Brain microvascular endothelial cell (primary cell): ENCODE measurements at places on chromosomes 2 and 18.

GRCh38 chr2:53177327-53177726, 590.3 kb upstream of the CHAC2 start:
- no peak for DNase-seq

DNA sequence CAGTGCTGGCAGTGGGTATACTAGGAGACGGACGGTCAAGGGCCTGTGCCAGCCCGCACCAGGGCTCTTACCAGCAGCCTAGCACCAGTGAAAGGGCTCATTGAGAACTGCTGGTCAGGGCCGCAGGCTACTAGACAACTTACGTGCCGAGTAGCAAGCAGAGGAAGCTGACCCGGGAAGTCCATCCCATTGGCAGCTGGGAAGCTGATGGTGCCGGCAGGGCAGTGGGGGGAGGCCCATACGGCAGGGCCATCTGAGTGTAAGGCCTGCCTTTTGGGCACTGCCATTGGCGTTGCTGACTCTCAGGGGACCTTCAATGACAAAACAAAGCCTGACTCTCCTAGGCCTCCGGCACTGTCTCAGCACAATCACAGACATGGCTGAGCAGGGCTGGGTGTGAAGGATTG, 20.6 kb downstream of the EFR3B start:
- DNase-seq = no peak

- DNase-seq = peak; percentile 43
These were observed 33.6 kb downstream of the PLCL1 start for GRCh38 chr2:197838036-197838435.

DNA sequence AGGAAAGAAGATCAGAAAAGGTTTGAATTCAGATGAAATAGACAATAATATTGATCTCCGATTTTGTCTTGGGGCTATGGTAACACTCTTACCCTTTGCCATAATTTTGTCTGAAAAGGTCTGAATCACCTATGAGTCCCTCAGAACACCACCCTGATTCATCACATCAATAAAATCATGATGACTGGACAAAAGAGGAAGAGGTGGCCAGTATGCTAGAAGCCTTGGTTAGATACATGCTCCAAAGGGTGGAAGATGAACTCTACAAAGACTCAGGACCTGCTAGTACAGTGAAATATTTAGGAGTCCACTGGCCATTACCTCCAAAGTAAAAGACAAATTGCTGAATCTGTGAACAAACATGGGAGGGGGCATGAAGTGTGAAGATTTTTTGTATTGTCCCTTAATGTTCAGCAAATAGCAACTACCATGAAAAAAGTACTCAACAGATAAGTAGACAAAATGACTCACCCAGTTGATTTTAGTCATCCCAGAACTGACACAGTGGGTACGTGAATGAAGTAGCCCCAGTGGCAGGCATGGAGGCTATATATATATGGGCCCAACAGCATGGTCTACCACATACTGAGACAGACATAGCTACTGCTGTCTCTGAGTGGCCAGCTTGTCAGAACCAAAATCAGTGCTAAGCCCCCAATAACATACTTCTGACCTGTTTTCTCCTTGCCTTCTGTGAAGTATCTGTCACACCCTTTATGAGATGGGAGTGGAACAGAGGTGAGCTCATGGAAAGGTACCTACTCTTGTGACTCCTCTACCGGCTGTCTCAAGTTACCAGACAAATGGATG, 36.5 kb upstream of the GLS start:
- DNase-seq = peak; percentile 73

GRCh38 chr2:112273349-112273748, 2.0 kb upstream of the ZC3H6 start:
- DNase-seq = no peak

GRCh38 chr18:75926811-75927210, 499.3 kb upstream of the SMIM21 start:
- DNase-seq = no peak

GRCh38 chr2:221571551-221572218, 419 bp downstream of the EPHA4 start:
- DNase-seq = peak; percentile 32

GRCh38 chr18:55415258-55415871, 172.6 kb downstream of the TCF4 start:
- peak; percentile 82 for DNase-seq

DNA sequence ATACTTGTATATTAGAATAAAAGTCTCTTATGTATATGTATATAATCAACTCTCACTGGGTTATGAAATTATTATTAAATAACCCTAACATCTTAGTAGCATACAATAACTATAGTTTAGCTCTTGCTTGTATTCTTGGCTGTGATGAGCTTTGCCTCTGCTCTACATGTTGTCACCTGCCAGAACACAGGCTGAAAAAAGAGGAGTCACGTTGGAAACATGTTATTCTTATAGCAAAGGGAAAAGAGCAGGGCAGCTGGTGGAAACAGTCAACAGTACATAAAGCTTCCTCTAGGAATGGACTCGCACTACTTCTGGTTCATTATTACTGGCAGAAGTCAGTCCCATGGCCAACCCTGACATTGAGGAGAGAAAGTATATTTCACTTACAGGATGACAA, 362.0 kb upstream of the KYNU start:
- DNase-seq = no peak

DNA sequence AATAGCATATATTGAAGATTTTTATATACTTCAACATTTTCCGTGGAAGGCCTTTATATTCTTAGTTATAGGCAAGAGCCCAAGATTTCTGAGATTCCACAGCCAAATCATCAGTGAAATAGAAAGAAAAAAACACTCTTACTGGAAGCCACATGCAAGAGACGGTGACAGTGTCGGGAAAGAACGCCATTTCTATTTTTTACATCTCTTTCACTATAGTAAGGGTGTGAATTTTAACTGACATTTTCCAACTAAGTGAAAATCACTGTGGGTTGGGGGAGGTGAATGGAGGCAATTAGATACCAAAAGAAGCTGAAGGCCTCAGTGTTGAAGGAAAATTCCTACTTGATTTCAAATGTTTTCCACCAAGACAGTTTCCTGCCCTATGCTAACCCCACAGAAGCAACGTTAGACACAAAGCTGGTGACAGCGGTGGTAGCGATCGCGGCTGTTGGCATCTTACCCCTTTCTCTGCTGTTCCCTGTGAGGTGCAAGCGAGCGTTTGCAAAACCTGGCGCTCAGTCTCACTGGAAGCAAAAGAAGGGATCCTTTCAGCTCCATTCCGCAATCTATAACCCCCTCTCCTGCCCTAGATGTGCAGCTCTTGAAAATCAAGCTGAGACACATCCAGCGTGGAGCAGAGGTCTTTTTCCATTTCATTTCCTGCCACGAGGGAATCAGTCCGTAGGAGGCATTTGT, 20.0 kb downstream of the ID2 start:
- no peak for DNase-seq

DNA sequence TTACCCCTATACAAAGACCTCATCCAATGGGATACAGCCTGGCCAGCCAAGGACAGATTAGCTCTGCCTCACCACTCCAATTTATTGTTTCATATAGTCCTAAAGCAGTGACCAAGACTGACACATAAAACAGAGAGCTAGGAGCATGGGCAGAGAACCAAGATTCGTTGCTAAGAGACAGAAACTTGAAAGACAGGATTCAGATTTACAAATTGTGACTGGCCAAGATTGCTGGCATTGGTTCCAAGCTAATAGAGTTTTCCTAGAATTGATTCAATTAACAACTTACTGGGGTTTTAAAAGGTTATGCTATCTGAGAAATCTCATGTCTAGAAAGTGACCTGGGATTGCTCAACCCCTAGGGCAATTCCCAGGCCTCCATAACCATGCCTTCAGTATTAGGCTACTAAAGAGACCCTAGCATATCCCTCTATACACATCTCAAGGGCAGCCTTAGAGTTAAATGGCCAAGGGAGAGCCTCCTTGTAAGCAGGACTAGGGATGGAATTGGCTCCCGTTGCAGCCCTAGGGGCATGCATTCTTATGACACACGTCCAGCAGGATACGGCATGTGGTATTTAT, 75.6 kb downstream of the ICOS start:
- DNase-seq = no peak

DNA sequence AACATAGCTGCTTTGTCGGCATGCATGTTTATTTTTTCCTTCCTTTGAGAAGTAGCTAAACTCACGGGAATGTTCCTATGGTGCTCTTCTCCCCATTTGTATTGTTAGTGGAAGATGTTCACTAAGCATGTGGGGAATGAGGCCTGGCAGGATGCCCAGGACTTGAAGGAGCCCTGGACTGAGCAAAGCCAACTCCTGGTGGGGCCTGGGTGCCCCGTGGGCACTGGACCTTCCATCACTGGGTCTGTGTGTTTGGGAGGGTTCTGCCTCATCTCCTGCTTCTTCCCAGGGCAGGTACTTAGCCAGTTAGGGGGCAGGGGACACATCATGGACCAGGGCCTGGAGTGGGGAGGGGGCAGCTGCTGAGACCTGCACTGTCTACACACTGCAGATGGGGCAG, 49.3 kb downstream of the ACAA2 start:
- DNase-seq = peak; percentile 27

- no peak for DNase-seq
These were observed 624 bp downstream of the ZNF516 start for GRCh38 chr18:76494231-76495005.

DNA sequence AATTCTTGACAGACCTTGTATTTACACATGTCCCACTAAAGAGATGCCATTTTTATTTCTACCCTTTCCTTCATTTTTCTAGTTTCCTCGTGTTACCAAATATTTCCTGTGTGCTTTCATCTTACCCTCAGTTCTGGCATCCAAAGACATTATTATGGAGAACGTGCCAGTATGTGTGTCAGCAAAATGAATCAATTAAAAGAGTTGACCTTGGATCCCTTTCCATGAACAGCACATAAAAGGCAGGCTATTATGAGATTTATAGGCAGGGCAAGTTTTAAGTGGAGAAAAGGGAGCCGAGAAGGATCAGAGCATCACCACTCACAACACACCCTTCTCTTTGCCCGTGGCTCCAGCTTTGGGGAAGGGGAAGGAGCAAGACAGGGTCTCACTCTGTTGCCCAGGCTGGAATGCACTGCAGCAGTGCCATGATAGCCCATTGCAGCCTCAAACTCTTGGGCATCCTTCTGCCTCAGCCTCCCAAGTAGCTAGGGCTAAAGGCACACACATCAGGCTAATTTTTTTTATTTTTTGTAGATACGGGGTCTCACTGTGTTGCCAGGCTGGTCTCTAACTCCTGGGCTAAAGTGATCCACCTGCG, 149.9 kb downstream of the GFPT1 start:
- DNase-seq = no peak

- DNase-seq = no peak
These were observed 86.9 kb downstream of the CLHC1 start for GRCh38 chr2:55144922-55145820.
